ENCODE measurements at places on chromosomes 7 and 10. TPM values are rescaled to one million over a fixed set of nuclear protein-coding genes. Genes with fewer than 3 reads are reported as not detected.

DNA sequence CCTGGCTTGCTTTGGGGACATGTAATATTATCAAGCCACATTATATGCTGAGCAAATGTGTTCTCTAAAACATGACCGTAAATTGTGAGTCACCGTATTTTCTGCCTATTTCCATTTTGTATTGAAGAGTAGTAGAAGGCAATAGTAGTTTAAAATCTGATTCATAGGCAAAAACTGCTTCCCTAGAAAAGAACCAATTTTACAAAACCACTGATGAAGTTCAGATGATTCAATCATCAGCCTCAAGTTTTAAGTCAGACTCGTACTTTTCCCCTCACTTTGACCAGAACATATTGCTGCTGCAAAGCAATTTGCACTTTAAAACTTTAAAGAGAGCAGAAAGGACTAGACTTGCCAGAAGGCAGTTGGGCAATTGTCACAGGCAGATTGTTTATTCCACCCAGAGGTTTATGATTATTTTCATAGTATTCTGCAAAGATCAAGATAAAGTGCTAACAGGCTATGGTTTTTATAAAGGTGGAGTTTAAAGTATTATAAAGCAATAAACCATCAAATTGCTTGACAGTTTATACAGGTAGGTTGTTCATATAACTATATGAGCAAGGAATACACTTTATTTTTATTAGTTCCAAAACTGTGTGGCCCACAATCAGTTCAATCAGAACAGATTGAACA is 168.2 kb downstream of the ETV1 start:
- H3K27ac ChIP-seq, result no peak overlapping the region
- no peaks in the 10 kb centered on the region for H3K27me3 ChIP-seq

The ZNF487 gene
- 1.5 TPM for total RNA-seq

DNA sequence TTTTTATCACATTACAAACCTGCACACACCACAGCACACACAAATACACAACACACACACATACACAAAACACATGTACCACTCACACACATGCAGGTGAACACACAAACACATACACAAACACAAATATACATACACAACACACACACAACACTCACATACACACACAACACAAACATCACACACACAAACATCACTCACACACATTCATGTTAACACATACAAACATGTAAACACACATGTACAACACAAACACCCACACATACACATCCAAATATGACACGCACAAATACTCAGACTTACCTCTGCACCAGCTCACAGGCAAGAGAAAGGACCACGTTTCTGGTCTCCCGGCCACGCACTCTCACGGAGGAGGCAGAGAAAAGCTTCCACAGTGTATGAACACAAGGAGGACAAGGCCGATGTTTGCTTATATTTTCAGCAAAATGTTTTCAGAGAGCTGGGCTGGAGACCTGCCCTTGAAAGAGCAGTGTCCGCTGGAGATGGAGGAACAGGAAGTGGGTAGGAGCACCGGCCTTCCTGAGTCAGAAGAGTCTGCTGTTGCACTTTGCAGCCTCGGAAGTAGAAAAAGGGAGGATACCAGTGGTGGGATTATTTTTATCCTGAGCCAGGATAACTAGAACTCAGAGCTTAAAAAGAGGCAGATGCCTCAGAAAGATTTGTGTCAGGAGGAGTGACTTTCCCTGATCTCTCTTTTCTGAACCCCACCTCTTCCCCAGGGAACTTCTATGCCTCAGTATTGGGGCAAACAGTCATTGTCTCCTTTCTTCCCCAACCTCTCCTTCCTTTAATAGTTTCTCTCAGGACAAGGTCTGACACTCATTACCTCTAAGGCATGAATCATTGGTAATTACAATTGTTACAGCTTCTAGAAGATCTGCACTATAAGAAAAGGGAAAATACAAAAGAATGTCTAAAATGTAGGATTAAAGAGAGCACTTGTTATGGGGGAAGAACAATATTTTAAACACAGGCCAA is at the start of gene GIMAP6:
Gene GIMAP6, minus strand, starts transcription at position 520 of the 999 bp plus-strand sequence. CDS start 2,243 bp downstream, outside the sequence.
- no peak for DNase-seq
- H3K27ac ChIP-seq, result peak within 1 kb of the TSS; percentile 56
- H3K4me1 ChIP-seq, result no peaks in the 10 kb centered on the region
- H3K27me3 ChIP-seq, result no peaks in the 10 kb centered on the region
- no peaks in the 10 kb centered on the region for H3K36me3 ChIP-seq
- H3K4me3 ChIP-seq, result peak within 1 kb of the TSS; percentile 25

DNA sequence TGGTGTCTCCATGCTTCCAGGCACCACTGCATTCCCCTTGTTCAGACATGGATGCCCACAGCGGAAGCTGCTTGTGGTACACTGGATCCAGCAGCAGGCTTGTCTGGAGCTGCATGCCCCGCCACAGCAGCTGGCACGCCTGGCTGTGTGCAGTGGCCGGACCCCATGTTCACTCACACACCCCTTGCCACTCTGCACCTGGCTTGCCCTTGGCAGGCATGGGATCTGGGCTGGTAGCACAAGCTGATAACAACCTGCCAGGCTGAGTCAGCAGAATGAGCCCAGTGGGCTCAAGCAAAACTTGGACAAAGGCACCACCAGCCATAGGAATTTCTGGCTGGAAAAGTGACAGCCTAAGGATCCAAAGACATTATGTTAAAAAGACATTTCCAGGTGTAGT is 91.8 kb upstream of the TMEM168 start:
- H3K36me3 ChIP-seq, result no peaks in the 10 kb centered on the region
- H3K27ac ChIP-seq, result no peak overlapping the region
- no peak overlapping the region for H3K4me3 ChIP-seq
- no peaks in the 10 kb centered on the region for H3K27me3 ChIP-seq
- no peaks in the 10 kb centered on the region for H3K4me1 ChIP-seq
- no peak for DNase-seq

- no peak overlapping the region for H3K27ac ChIP-seq
- no peak for DNase-seq
- H3K4me3 ChIP-seq, result no peak overlapping the region
- H3K36me3 ChIP-seq, result no peaks in the 10 kb centered on the region
Observed at GRCh38 chr10:67284589-67284988, 358.8 kb downstream of the LRRTM3 start.
